ENCODE measurements at places on chromosomes 2 and 18. TPM values are rescaled to one million over a fixed set of nuclear protein-coding genes. Genes with fewer than 3 reads are reported as not detected.

Gene CPS1
- 2.9 TPM for total RNA-seq

Gene C1D
- total RNA-seq = 17.9 TPM

Gene FAM110C
- 4.0 TPM for total RNA-seq

Gene HES6
- total RNA-seq = 2.7 TPM

Gene SERPINB3
- not detected for total RNA-seq

Gene CHAC2
- total RNA-seq = 1.4 TPM

Gene TMEM169
- total RNA-seq = 0.22 TPM

Gene LPIN2
- total RNA-seq = 9.3 TPM

Gene PFN4
- 1.0 TPM for total RNA-seq

Gene LOXHD1
- total RNA-seq = 0.48 TPM

Gene CDH2
- 367 TPM for total RNA-seq

Gene SULT1C4
- total RNA-seq = 2.4 TPM

Gene DSC3
- total RNA-seq = 0.65 TPM

Gene TMEM178A
- total RNA-seq = 2.6 TPM

Gene ABCG5
- not detected for total RNA-seq

Gene MRPL44
- 34.2 TPM for total RNA-seq

Gene LNPK
- 44.0 TPM for total RNA-seq

Gene PREPL
- total RNA-seq = 82.1 TPM

Gene IL36B
- not detected for total RNA-seq

Gene KRTCAP3
- not detected for total RNA-seq

Gene GPR55
- not detected for total RNA-seq

Gene HOXD10
- 0.16 TPM for total RNA-seq

Gene C2orf72
- 0.08 TPM for total RNA-seq

Gene PSD4
- 2.3 TPM for total RNA-seq

Gene SERPINB5
- total RNA-seq = not detected

Gene FASTKD2
- 32.3 TPM for total RNA-seq

Gene CCDC178
- 0.27 TPM for total RNA-seq

Gene IL1F10
- not detected for total RNA-seq

Gene IL18R1
- total RNA-seq = 1.3 TPM

Gene CLEC4F
- 0.13 TPM for total RNA-seq

Gene PLCL1
- 82.5 TPM for total RNA-seq

Gene CABYR
- total RNA-seq = 0.59 TPM

Gene DYNAP
- not detected for total RNA-seq

Gene TFCP2L1
- 0.03 TPM for total RNA-seq

Gene ACSL3
- total RNA-seq = 37.4 TPM

Gene SERPINB7
- not detected for total RNA-seq

Gene TSPYL6
- total RNA-seq = 0.11 TPM

Gene KIAA2012
- not detected for total RNA-seq

Gene GNAL
- 1.1 TPM for total RNA-seq

Gene MROH2A
- total RNA-seq = not detected

Gene GRHL1
- total RNA-seq = 1.1 TPM

Gene FIGLA
- total RNA-seq = not detected

Gene CNDP1
- not detected for total RNA-seq

Gene SLC11A1
- total RNA-seq = 6.4 TPM

Gene GPAT2
- total RNA-seq = 6.6 TPM

Gene LIMS1
- total RNA-seq = 121 TPM

Gene ACKR3
- total RNA-seq = 36.6 TPM

Data from cardiac septum (tissue), 1 donor.